ENCODE measurements at places on chromosomes 12 and 14.
A peak's percentile ranks its signal among the peaks of the same experiment; 100 is the strongest.

- no peak for DNase-seq
Measured at GRCh38 chr12:5637698-5638097, 205.8 kb downstream of the NTF3 start.

DNA sequence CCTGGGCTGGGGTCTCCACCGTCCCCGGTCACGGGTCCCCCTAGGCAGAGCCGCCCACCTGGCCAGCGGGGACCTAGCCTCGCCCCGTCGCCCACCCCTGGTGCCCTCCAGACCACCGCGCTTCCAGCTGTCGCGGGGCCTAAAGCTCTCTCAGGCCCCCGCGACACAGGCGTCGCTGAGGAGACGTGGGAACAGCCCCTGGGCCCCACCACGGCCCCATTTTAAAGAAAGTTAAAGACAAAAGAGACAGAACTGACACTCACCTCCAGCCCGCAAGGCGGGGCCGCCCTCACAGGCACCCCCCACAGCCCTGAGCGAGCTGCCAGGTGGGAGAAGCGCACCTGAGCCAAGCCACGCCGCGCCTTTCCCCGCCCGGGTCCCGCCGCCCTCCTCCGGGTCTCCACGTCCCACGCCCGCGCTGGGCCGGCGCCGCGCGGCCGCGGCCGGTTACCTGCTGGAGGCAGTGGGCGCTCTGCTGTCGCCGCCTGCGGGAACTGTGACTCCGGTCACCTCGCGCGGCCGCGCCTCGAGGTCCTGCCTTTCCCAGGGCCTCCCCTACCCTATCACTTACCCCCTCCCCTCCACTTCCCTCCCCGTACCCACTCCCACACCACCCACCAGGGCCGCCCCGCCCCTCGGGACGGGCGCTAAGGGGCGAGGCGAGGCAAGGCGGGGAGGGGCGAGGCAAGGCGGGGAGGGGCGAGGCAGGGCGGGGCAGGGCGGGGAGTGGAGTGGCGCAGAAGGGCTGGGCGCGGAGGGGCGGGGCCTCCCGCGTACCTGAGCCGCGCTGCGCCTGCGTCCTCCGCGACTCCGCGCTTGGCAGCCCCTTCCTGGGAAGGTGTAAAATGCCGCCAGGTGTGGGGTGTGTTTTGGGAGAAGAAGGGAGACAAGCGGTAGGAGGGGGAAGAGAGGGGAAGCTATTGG, 31.2 kb downstream of the TC2N start:
- peak; percentile 83 for DNase-seq

DNA sequence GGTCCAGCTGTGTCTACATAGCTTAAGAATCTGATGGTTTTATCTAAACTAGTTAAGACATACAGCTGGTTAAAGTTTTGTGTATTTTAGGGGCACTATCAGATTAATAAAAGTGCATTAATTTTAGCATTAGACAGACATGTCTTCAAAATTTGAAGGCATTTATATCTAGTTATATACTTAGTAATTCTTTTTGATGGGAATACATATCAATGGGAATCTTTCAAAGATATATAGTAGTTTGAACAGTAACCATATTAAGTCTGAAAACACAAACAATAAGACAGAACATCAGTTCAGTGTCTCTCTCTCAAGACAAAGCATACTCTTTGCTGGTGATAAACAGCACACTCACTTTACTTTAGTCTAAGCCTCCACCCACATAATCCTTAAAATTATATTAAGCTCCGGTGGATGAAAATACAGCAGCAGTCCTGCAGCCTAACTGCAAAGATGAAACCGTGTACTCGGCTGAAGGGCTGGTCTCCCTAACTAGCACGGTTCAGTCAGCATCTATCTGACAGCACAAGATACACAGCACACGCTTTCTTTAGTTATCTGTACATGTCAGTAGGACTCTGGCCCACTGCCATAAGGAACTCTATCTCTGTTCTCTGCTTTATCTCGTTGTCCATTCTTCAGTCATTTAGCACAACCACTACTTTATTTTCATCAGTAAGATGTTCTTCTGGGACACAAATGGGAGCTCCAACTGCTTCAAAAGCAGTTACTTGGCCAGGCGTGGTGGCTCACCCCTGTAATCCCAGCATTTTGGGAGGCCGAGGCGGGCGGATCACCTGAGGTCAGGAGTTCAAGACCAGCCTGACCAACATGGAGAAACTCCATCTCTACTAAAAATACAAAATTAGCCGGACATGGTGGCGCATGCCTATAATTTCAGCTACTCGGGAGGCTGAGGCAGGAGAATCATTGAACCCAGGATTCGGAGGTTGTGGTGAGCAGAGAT, 80.5 kb downstream of the MED13L start:
- DNase-seq, result no peak

GRCh38 chr12:78977304-78977867, 112.8 kb downstream of the SYT1 start:
- DNase-seq, result no peak

DNA sequence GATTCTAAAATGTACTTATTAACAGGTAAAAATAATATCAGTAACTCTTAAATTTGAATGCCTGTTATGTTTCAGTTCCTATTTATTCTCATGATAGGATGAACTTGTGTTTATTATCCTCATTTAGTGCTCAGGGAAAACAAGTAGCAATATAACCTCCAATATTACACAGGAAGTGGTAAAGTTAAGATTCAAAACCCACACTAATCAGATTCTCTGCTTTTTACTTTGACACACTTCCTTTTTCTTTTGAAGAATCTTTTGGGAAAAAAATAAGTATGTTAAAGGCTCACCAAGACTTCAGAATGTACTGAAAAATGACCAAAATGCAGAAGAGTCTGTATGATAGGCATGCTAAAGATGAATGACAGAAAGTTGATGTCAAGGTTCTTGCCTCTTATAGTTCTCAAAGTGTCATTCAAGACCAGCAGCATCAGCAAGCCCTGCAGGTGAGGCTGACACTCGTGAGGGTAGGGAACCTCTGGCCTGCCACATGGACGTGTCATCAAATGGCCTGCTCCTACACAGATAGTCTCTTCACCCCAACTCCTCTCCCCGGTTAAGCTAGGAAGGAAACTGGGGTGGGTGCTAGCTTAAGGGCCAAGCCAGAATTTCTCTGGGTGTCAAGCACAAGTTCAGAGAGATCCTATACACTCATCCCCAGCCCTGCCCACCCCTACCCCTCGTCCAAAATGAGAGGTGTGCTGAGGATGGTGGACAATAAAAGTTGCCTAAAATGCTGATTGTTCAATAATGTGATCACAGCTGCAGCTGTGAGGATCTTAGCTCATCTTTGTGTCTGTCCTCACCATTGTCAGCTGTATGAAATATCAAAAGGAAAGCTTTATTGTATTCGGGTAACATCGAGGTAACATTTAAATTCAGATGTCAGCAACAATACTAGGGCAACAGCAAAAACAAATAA, 6.3 kb downstream of the TBPL2 start:
- DNase-seq, result no peak

DNA sequence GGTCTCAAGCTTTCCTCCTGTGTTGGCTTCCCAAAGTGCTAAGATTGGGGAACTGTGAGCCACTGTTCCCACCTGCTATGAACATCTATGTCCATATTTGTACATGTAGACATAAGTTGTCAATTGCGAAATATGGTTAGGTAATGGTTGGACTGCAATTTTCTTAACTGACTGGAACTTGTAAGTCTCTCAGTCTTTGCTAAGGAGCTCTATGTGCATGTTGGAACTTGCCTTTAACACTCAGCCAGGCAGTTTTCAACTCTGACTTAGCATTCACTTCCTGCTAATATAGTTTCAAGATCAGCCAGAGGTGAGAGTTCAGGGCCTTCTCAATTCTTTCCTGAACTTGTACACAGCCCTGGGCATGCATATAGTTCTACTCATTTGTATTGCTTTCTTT, 44.5 kb upstream of the EEA1 start:
- no peak for DNase-seq

GRCh38 chr14:99672506-99673304, 11.4 kb upstream of the CYP46A1 start:
- no peak for DNase-seq

- DNase-seq, result no peak
Measured at GRCh38 chr14:28308734-28309133, 457.9 kb upstream of the FOXG1 start.

DNA sequence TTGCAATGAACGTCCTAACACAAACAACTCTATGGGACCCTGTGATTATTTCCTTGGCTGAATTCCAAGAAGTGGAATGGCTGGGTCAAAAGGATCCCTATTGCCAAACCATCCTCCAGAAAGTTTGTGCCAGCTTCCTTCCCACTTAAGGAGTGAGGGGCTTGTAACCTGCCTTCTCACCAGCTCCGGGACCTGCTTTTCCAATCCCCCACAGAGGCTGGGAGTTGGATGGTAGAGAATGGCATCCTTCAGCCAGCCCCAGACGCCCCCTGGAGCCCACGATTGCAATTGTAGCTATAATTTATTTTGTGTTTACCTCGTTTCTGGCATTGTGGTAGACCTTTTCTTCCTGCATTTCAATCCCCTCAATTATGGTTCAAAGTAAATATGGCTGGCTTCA, 9.7 kb upstream of the ZDHHC22 start:
- no peak for DNase-seq

- no peak for DNase-seq
Measured at GRCh38 chr12:104456950-104457745, 400 bp downstream of the CHST11 start.

GRCh38 chr12:14656846-14657245, 39.6 kb downstream of the GUCY2C start:
- no peak for DNase-seq

- no peak for DNase-seq
Measured at GRCh38 chr12:28313631-28314030, 123.4 kb downstream of the CCDC91 start.

DNA sequence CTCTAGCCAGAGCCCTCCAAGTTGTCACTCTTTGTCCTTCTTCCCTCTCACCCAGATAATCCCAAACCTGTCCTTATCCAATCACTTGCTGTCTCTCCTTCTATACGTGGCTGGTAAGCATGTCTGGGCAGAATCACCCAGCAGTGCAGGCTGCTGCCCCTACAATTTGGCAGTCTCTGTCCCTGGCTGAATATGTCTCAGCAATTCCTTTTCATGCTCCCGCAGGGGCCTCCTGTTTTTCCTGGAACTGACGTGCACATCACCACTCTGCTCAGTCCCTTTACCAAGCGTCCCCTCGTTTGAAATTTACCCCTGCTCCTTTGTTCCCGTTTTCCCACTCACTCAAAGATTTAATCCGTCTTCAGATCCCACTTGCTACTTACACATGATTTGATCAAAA, 80.0 kb downstream of the ST8SIA1 start:
- DNase-seq, result no peak

GRCh38 chr12:113477171-113477841, 5.6 kb upstream of the LHX5 start:
- no peak for DNase-seq

- no peak for DNase-seq
Measured at GRCh38 chr14:56881181-56881580, 70.9 kb upstream of the OTX2 start.

- no peak for DNase-seq
Measured at GRCh38 chr12:24416423-24417109, 467.1 kb upstream of the SOX5 start.

DNA sequence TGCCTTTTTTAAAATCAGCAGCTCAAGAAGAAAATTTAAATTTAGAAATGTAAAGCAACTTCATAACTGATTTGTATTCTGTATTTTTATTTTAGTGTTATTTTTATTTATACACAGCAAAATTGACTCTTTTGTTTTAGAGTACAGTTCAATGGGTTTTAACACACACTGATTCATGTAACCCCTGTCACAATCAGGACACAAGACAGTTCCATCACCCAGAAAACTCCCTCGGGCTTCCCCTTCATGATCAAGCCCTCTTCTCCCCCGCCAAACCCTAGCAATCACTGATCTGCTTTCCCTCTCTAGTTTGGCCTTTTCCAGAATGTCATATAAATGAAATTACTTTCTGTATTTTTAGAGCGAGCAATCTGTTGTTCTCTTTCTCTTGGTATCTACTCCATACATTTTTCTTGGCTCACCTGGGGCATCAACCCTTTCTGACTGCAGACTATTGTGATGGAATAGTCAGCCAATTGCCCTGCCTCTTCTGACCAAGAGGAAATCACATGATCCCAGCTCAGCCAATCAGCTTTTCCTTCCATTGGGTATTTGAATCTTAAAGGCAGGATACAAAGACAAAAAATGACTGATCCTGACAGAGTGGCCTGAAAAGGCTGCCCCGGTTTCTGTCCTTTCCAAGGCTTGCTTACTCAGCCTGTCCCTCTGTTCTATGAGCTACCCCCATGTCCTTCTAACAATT, 5.3 kb downstream of the SLC5A8 start:
- no peak for DNase-seq

DNA sequence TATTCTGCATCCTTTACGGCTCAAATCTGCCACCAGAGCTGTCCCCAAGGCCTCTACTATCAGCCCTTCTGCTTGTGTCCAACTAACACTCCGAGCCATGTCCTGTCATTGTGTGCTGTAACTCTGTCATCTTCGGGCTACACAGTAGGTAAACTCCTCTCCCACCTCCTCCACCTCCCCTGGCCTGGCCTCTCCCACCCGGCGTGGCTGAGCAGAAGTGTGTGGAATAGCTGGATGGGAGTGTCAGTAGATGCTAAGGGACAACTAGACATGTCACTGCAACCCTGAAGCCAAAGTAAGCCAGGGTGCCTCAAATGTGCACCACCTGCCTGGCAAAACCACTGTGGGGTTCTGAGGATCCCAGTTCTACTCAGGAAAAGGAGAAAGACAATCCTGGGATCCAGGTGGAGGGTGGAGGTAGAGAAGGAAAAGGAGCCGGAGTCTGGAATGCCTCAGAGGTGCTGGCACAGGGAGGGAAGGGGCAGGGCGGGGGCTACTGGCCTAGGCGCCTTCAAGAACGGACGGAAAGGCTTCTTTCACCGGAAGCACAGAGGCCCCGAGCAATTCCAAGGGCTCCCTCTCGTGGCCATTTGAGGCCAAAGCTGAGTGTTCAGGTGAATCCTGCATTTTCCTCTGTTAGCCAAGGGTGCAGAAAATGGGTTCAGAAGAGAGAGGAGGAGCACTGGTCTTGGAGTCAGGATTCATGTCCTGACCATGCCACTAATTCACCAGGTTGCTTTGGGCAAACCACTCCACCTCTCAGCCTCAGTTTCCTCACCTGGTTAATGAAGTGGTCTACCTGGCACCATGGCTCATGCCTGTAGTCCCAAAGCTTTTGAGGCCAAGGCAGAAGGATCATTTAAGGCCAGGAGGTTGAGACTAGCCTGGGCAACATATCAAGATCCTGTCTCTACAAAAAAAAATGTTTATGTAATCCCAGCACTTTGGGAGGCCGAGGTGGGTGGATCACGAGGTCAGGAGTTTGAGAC, 20.5 kb upstream of the FAM181A start:
- peak; percentile 14 for DNase-seq

GRCh38 chr12:132619071-132619385, 452 bp downstream of the P2RX2 start:
- DNase-seq, result no peak

- no peak for DNase-seq
Measured at GRCh38 chr12:109650808-109651207, 62.8 kb upstream of the FAM222A start.

DNA sequence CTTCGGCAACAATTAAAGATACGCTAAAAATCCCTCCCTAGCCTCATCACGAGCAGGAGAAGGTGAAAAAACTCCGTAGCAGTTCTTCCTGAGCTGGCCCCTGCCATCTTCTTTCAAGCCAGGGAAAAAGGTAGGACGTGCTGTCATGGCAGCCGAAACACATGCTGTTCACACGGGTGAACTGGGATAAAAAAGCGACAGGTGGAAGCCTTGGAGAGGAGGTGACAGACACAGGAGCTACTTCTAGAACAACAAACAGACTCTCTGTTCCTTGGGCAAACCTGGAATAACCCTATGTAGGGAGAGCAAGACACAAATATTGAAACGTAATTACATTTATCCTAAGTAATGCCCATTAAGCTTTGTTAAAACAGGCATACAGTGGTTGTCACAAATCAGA, 81.3 kb downstream of the KCNK10 start:
- no peak for DNase-seq

- no peak for DNase-seq
Measured at GRCh38 chr12:28585146-28585545, 394.9 kb downstream of the CCDC91 start.

All from stimulated activated CD8-positive, alpha-beta memory T cell treated with anti-CD3 and anti-CD28 coated beads, Interleukin-4, amount 100 ng/mL, for 1 hour (primary cell).